ENCODE measurements at places on chromosomes 2 and 18.

DNA sequence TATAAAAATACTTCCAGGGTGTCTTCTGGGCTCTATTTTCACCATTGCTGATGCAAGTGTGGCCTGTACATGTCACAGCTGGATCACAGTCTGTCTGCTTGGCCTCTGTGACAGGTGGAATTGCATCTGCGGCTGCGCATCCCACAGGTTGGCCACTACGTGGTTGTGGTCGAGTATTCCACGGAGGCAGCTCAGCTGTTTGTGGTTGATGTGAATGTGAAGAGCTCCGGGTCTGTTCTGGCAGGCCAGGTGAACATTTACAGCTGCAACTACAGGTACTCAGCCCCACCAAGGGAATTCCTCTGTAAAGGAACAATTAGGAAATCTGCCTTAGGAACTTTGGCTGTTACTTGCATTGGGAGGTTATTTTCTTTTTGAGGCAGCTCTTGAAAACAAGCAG is 144.5 kb downstream of the LAMA3 start:
- DNase-seq: no peak

DNA sequence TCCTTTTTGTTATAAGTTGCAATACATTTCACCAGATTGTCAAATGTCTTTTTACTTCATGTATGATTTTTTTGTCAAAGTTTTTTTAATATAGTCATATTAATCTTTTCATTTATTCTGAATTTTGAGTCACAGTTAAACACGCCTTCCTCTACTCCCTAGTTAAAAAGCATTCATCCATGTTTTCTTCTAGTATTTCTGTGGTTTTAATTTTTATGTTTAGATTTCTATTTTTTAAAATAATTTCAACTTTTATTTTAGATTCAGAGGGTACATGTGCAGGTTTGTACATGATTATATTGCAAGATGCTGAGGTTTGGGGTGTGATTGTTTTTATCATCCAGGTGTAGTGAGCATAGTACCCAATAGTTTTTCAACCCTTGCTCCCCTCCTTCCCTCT is 146.7 kb upstream of the MYO3B start:
- no peak for DNase-seq

GRCh38 chr2:54632733-54633692 is 90.4 kb upstream of the EML6 start:
- DNase-seq: no peak

GRCh38 chr2:144477957-144478311 is 42.0 kb downstream of the ZEB2 start:
- DNase-seq: no peak

- DNase-seq: no peak
Measured at GRCh38 chr2:143548032-143548431, 418.8 kb downstream of the ARHGAP15 start.

- no peak for DNase-seq
Measured at GRCh38 chr2:10941383-10941782, 29.6 kb downstream of the KCNF1 start.

DNA sequence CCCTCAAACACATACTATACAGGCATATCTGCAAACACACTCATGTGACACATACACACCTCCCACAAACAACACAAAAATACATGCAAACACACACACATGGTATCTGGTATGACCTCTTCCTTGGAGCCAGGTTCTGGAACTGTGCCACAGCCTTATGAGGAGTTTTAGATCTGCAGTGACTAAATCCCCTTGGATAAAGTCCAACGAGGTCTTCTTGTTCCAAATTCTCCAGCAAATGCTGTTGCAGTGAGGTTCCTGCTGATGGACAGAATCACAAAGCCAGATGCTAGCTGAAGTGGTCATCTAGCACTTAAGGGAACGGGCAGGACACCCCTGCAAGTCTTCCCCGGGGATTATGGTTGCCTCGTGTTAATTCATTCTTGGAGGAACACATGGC is 54.5 kb upstream of the DAPL1 start:
- no peak for DNase-seq

GRCh38 chr18:3623769-3624545 is 174.0 kb downstream of the TGIF1 start:
- DNase-seq: no peak

DNA sequence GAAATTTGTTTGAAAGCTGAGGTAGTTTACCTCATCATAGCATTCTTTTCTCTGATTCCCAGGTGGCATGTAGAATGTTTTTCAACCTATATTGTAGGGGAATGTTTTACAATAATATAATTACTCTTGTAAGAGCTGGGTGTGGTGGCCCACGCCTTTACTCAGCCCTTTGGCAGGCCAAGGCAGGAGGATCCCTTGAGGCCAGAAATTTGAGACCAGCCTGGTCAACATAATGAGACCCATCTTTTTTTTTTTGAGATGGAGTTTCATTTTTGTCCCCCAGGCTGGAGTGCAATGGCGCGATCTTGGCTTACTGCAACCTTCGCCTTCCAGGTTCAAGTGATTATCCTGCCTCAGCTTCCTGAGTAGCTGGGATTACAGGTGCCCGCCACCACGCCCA is 3.6 kb downstream of the USP39 start:
- no peak for DNase-seq

DNA sequence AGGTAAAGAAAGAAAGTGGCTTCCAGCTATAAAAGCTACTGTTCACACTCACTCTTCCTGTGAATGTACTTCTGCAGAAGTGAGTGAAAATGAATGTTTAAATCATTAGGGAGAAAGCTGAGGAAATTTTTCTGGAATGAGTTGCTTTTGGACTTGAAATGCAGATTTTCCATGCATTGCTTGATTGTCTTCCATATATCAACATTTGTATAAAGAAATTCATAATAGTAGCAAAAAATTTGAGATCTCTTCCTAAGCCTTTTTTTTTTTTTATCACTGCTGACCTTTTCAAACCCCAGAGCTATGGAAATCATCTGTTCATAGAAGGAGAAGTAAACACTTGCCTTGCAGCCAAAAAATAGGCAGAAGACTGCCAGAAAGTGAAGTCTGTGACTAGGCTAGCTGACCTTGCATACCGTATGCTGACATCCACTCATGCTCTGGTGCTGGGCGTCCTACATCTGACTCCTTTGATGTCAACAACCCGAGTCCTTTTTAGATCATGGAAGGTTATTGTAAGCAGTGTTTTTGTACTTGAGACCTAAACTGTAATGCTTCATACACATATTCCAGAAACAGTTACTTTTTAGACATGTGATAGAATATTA is 154.5 kb upstream of the RASGRP3 start:
- DNase-seq: no peak

GRCh38 chr2:186780701-186781316 is 68.2 kb downstream of the ZSWIM2 start:
- no peak for DNase-seq

Data from cerebellar nuclear complex (tissue), 1 donor.